ENCODE measurements at places on chromosomes 13 and 19.

GRCh38 chr19:44765033-44765948 lies 12.4 kb upstream of the CBLC start:
- no peak for DNase-seq

DNA sequence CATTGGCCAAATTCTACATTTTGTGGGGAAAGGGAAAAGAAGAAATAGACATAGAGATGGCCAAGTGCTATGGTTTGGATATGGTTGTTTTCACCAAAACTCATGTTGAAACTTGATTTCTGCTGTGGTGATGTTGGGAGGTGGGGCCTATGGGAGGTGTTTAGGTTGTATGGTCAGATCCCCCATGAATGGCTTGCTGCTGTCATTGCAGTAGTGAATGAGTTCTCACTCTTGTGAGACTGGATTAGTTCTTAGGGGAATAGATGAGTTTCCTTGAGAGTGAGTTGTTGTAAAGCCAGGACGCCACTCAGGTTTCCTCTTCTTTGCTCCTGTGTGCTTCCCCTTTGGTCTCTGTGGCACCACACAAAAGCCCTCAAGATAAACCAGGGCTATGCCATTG lies 242.6 kb upstream of the RFC3 start:
- DNase-seq = no peak

- no peak for DNase-seq
Observed at GRCh38 chr19:42045575-42045974, 24.4 kb downstream of the GRIK5 start.

- DNase-seq = no peak
Observed at GRCh38 chr13:30974350-30974749, 41.9 kb downstream of the TEX26 start.

DNA sequence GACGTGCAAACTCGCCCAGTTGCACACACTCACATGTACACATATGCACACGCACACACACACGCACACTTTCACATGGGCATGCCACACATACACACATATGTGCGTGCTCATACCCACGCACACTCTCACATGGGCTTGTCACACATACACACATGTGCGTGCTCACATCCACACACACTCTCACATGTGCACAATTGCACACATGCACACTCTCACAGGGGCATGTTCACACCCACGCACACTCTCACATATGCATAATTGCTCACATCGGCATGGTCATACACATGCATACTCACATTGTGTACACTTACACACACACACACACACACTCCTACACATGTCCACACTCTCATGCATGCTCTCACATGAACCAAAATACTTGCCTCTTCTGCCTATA lies 32.8 kb upstream of the PEPD start:
- no peak for DNase-seq

GRCh38 chr13:51542346-51543242 lies 41.7 kb upstream of the WDFY2 start:
- no peak for DNase-seq

Measured in frontal cortex (tissue), 4 donors.